ENCODE measurements at places on chromosomes 2 and 18.

DNA sequence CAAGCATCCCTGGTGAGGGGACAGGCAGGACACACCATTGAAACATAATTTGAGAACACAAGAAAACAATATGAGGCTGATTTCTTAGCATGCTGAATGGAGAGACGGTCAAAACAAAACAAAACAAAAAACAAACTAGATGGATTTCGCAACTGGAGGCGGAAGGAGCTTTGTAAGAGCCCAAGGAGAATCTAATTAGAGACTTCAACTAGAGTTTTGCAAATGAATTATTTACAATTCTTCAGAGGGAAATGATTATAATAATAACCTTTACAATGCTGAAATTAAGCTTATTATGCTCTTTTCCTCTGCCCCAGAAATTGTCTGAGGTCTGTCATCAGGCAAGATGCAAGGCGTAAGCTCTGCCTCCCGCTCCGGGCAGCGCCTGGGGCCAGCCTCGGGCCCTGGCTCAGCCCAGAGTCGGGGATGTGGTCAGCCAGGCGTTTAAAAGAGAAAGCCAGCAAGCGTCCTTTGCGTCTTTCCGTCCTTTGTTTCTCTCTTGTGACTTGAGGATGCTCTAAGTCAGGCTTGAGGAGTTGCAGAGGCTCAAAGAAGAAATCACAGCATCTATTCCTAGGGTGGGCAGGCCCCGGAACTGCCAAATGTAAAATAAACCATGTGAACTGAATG is 139.6 kb downstream of the TWIST2 start:
- DNase-seq: no peak

- DNase-seq: no peak
These were observed 115.6 kb upstream of the GPC1 start for GRCh38 chr2:240319855-240320203.

GRCh38 chr2:139230881-139231280 is 450.7 kb upstream of the NXPH2 start:
- no peak for DNase-seq

GRCh38 chr2:98026292-98026691 is 30.5 kb upstream of the TMEM131 start:
- no peak for DNase-seq

DNA sequence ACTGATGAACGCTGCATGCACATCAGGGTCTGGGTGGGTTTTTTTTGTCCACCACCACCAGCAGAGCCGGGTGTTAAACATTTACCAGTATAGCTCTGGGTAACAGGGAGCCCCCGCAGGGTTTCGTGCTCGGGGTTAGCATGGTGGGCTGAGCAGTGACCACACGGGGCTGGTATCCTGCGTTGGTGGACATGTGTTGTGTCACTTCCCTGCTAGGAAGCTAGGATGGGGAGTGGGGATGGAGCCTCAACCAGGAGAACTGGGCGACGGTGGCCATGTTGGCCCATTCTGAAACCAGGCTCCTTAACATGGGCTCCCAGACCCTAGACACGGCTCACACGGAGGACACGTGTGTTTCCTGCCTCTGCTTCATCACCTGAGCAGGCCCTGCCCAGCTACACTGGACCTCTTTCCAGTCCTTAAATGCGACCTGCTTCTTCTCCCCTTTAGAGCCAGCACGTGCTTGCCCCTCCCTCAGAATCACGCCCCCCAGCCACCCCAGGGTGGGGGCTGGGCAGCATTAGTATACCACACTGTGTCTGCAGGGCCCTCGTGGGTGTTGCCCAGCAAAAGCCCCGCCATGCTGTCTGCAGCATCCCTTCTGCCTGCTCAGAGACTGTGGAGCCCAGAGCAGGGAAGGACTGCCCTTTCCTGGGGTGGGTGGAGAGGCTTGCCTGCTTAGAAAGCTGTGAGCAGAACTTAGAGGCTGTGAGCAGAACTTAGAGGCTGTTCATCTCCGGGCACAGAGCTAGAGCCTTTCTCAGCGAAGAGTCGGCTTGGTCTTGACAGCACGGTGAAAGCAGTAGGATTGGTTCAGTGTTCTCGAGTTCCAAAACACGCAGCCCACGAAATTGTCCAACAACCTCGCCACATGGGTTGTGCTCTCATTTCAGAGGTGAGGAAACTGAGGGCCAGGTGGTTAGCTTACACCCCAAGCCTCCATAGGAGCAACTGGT is 142.1 kb downstream of the KLHL29 start:
- DNase-seq: no peak

DNA sequence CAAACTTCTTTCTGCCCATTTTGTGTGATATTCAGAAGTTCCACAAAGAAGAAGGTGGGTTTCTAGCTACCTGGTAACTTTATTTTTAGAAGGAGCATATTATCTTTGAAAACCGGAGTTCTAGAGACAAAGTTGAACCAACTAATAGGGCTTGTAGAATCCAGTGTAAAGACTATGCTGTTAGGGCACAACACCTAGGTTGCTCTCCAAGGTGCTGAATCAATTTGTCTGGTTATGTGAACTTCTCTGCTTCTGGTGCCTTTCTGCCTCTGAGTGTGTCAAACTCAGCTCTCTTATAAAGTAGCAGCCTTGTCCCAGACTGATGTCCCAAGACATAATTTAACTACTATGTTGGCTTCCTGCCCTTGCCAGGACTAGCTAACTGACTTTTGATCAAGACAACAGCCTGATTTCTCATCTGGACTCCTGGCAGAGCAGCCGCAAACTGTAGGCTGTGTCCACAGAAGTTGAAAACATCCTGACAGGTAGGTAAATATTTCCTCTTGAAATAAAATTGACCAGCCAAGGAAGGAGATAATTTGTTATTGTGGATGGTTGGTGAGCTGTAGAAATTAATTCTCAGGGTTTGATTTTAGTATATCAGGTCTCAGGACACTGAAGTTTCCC is 119.4 kb downstream of the CYRIA start:
- DNase-seq: no peak

DNA sequence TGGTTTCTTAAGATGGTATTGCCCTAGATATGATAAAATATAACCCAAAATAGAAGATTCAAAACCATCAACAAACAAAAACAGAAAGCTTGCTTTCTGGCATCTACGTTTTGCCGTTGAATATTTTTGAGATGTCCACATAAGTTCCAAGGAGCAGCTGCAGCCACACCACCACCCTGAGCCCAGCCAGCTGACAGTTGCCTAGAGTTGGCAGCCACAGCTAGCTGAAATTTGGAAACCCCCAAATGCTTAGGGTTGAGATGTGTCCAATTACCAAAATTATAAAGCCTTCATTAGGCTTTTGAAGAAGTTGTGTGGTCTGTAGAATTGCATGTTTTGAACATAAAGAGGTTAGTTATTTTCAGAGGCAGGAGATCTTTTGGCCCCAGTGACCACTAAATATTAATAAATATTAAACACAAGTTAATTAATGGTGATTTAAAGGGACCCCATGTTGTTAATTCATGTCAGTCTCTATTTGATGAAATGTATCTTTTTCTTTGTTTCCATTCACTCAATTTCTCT is 118.1 kb upstream of the DTNA start:
- DNase-seq: no peak

DNA sequence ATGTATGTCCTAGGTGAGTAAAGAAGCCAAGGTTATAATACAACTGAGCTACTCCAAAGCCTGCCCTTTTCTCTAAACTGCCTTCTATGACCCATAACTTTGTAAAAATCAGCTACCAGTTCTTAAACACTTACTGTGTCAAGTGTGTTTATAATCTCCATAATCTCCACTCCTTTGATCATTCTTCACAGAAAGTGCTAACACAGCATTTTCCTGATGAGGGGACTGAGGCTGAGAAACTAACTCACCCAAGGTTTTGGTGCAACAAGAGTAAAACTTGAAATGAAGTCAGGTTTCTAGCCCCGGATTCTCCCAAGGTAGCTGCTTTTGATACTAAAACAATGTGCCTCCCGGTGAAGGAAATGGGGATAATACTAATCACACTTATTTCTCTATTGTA is 1.9 kb upstream of the C2orf49 start:
- no peak for DNase-seq

- DNase-seq: no peak
These were observed 40.6 kb downstream of the GPD2 start for GRCh38 chr2:156476850-156477206.

DNA sequence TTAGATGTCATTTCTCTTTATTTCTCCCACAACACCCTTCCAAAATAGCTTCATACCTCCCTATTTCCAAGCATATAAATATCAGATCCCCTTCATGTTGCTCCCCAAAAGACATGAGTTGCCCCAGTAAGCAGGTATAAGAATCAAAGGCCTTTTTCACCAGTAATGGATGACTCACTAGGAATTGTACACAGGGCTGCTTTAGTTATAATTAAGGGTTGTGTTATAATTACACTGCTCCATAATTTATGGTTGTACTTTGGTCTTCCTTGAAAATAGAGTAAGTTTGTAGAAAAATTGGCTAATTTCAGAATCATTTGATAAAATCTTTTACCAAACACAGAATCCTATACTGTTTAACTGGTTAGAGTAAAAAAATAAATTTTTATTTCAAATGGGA is 8.8 kb upstream of the AQP4 start:
- no peak for DNase-seq

DNA sequence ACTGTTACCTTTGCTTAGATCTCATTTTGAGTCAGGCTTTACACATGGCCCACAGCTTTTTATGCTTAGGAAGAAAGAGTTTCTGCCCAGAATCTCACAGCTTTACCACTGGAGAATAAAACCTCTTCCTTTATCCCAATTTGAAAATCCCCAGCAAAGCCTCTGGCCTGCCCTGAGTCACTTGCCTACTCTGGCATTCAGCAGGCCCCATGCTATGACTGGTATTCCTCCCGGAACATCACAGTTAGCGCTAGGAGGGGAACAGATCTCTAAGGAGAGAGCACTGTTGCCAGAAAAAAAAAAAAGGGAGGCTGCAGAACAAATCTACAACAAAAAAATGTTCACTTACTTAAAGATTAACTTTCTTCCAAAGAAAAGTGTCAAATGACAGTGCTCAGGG is 152.9 kb upstream of the DNMT3A start:
- no peak for DNase-seq

DNA sequence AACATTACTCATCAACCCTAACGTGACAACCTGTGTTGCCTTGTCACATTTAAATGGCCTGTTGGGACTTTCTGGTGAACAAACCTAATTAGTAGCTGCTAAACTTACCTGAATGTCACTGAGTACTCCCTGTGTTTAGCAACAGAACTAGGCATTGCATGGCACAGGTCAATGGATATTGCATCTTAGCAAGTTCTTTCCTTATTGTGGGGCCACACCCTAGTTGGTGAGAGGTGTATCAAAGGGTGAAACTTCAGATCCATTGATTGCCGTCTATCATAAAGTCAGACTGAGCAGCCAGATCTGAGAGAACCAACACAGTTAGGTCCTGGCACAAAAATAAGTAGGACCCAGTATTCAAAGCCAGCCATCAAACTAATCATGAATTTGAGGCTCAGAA is 29.8 kb upstream of the ZNF385B start:
- no peak for DNase-seq

DNA sequence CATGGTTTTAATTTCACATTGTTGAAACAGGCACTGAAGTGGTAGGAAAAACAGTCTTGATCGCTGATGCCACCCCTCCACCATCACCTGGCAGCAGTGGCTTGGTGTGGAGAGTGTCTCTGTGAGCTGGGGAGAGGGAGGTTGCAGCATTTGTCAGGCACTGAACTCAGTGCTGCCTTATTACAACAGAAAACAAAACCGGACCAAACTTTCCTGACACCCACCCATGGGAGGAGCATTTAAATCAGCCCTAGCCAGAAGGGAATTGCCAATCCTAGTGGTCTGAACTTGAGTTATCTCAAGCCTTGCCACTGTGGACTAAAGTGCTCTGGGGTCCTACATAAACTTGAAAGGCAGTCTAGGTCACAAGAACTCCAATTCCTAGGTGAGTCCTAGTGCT is 103.0 kb upstream of the LGALSL start:
- DNase-seq: no peak

DNA sequence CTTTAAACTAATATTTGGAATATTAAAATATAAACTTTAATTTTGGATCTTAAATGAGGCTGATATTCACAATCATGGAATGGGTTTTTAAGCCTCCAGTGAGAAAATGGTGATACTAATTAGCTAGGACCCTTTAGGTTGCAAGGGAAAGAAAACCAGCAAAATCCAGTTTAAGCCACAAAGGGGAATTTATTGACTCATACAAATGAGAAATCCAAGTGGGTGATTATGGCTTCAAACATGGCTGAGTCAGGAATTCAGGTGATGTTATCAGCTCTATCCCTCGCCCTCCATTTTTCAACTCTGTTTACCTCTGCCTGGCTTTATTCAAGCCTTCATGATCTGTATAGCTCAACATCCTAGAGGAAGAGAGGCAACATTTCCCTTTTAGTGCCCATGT is 75.3 kb upstream of the DLX2 start:
- no peak for DNase-seq

- no peak for DNase-seq
These were observed 231.3 kb downstream of the ZRANB3 start for GRCh38 chr2:135299658-135300244.

DNA sequence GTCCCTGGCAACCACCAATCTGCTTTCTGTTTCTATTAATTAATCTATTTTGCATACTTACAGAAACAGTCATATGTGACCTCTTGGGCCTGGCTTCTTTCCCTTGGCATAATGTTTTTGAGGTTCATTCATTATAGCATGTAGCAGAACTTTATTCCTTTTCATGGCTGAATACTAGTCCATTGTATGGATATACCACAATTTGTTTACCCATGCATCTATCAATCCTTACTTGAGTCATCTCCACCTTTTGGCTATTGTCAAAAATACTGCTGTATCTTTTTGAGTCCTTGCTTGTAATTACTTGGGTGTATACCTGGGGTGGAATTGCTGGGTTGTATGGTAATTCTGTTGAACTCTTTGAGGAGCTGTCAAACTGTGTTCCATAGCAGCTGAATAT is 126.8 kb downstream of the CTIF start:
- no peak for DNase-seq

- no peak for DNase-seq
These were observed 7.9 kb upstream of the NDUFV2 start for GRCh38 chr18:9094307-9095226.

DNA sequence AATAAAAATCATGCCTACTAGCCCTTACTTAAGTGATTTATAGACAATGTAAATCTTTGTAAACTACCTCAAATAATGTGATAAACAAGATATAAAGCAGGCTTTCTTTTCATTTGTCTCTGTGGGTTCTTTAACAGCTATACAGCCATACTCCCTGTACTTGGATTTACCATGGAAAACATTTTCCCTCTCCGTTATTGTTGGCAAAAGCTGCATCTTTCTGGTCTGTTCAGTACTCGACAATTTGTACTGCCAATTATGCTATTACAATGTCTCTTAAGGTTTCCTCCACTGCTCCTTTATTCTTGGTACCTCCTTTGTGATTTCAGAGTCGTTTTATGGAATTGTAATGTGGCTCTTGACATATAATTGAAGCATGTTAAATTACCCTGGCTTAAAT is 426.3 kb upstream of the PKDCC start:
- no peak for DNase-seq
